ENCODE measurements at places on chromosomes 2 and 18. TPM values are rescaled to one million over a fixed set of nuclear protein-coding genes. Genes with fewer than 3 reads are reported as not detected.

KRTCAP3 gene
- 10.0 TPM for total RNA-seq

COL6A3 gene
- 13.0 TPM for total RNA-seq

VWC2L gene
- not detected for total RNA-seq

APLF gene
- total RNA-seq = 2.3 TPM

LIPG gene
- 173 TPM for total RNA-seq

EPG5 gene
- total RNA-seq = 13.6 TPM

SERPINB3 gene
- total RNA-seq = 0.12 TPM

IL18RAP gene
- not detected for total RNA-seq

STARD6 gene
- total RNA-seq = 1.9 TPM

C2orf69 gene
- total RNA-seq = 13.0 TPM

PKDCC gene
- total RNA-seq = 51.1 TPM

POLR1A gene
- total RNA-seq = 23.1 TPM

IL1R2 gene
- 5.4 TPM for total RNA-seq

LRP2 gene
- total RNA-seq = not detected

LYG2 gene
- total RNA-seq = not detected

NT5DC4 gene
- not detected for total RNA-seq

AP1S3 gene
- 28.8 TPM for total RNA-seq

NBEAL1 gene
- 11.5 TPM for total RNA-seq

POTEC gene
- total RNA-seq = not detected

LPIN1 gene
- total RNA-seq = 33.8 TPM

NXPH2 gene
- 2.0 TPM for total RNA-seq

SERPINB12 gene
- not detected for total RNA-seq

MAP3K2 gene
- 17.6 TPM for total RNA-seq

SLC9A4 gene
- 0.40 TPM for total RNA-seq

KIF1A gene
- 69.2 TPM for total RNA-seq

FOXD4L1 gene
- not detected for total RNA-seq

LOXHD1 gene
- total RNA-seq = not detected

NEB gene
- 0.07 TPM for total RNA-seq

Data from epithelial cell of proximal tubule (primary cell).